H1 (cell line): ENCODE measurements at places on chromosomes 7 and 10. TPM values are rescaled to one million over a fixed set of nuclear protein-coding genes. Genes with fewer than 3 reads are reported as not detected.

The FGFBP3 gene
- 115 and 120 TPM in 2 replicates for total RNA-seq

The TAS2R4 gene
- total RNA-seq = 1.3 TPM in 2 replicates

The TRIM50 gene
- 0.31 TPM in 1 of 2 replicates, not detected in the other for total RNA-seq

The MYL7 gene
- total RNA-seq = 3.3 and 3.6 TPM in 2 replicates

The TAS2R5 gene
- total RNA-seq = 0.84 and 1.5 TPM in 2 replicates

The PRR15 gene
- 7.9 and 10.1 TPM in 2 replicates for total RNA-seq

The UNCX gene
- not detected in 2 replicates for total RNA-seq

The OR2A25 gene
- not detected in 2 replicates for total RNA-seq

The SLF2 gene
- 20.1 and 20.9 TPM in 2 replicates for total RNA-seq

The YAE1 gene
- 30.0 and 38.0 TPM in 2 replicates for total RNA-seq

The CYP26C1 gene
- 0.21 and 0.28 TPM in 2 replicates for total RNA-seq

The FFAR4 gene
- not detected in 2 replicates for total RNA-seq

The OR2A5 gene
- total RNA-seq = not detected in 2 replicates

The FRA10AC1 gene
- 11.9 and 13.5 TPM in 2 replicates for total RNA-seq

The PKD2L1 gene
- 0.17 and 0.20 TPM in 2 replicates for total RNA-seq

The MRC1 gene
- total RNA-seq = 0.06 and 0.11 TPM in 2 replicates

The TUBAL3 gene
- not detected in 2 replicates for total RNA-seq

The GPC2 gene
- total RNA-seq = 44.8 and 46.8 TPM in 2 replicates

The KAZALD1 gene
- total RNA-seq = 0.84 and 1.9 TPM in 2 replicates

The CSTF2T gene
- 32.1 and 32.4 TPM in 2 replicates for total RNA-seq

The FGFR2 gene
- total RNA-seq = 81.2 and 81.6 TPM in 2 replicates

The CDNF gene
- total RNA-seq = 0.32 and 0.36 TPM in 2 replicates

The TAS2R3 gene
- 0.59 and 0.99 TPM in 2 replicates for total RNA-seq

The GNAT3 gene
- total RNA-seq = not detected in 2 replicates

The CTNNA3 gene
- 1.5 TPM in 2 replicates for total RNA-seq

The ZNF467 gene
- total RNA-seq = 0.40 and 0.50 TPM in 2 replicates

The ZNF853 gene
- 5.5 and 5.7 TPM in 2 replicates for total RNA-seq
